ENCODE measurements at places on chromosomes 16 and 17. TPM values are rescaled to one million over a fixed set of nuclear protein-coding genes. Genes with fewer than 3 reads are reported as not detected.

ABCC12 gene
- total RNA-seq, result not detected

QPRT gene
- 0.57 TPM for total RNA-seq

TMEM88 gene
- 1.4 TPM for total RNA-seq

TLCD2 gene
- total RNA-seq, result 3.1 TPM

TAT gene
- total RNA-seq, result not detected

DNAJC7 gene
- 133 TPM for total RNA-seq

ST3GAL2 gene
- 32.4 TPM for total RNA-seq

ARHGAP23 gene
- 58.4 TPM for total RNA-seq

NPIPA8 gene
- total RNA-seq, result not detected

PYDC1 gene
- total RNA-seq, result not detected

PRSS53 gene
- 6.6 TPM for total RNA-seq

CCL7 gene
- not detected for total RNA-seq

CMTM2 gene
- total RNA-seq, result not detected

TMEM106A gene
- total RNA-seq, result 2.3 TPM

RNU2-1 gene
- not detected for total RNA-seq

TMC8 gene
- total RNA-seq, result 0.11 TPM

TENT4B gene
- total RNA-seq, result 9.0 TPM

TEKT5 gene
- not detected for total RNA-seq

PPY gene
- not detected for total RNA-seq

ZFHX3 gene
- total RNA-seq, result 4.4 TPM

IL34 gene
- total RNA-seq, result not detected

TSNAXIP1 gene
- total RNA-seq, result 1.6 TPM

BAIAP3 gene
- total RNA-seq, result 2.0 TPM

PRRT2 gene
- total RNA-seq, result 3.4 TPM

PFAS gene
- total RNA-seq, result 96.7 TPM

ADORA2B gene
- 49.8 TPM for total RNA-seq

C17orf78 gene
- not detected for total RNA-seq

RBFOX1 gene
- total RNA-seq, result not detected

IRF8 gene
- total RNA-seq, result 0.27 TPM

SCNN1G gene
- total RNA-seq, result not detected

NUDT16L1 gene
- total RNA-seq, result 32.3 TPM

NPIPB2 gene
- 1.7 TPM for total RNA-seq

CA7 gene
- total RNA-seq, result not detected

ABCA10 gene
- total RNA-seq, result 15.4 TPM

HNF1B gene
- total RNA-seq, result not detected

C17orf100 gene
- total RNA-seq, result 0.15 TPM

MAZ gene
- 408 TPM for total RNA-seq

HIC1 gene
- 0.05 TPM for total RNA-seq

RAB11FIP3 gene
- total RNA-seq, result 20.9 TPM

APOBR gene
- 0.05 TPM for total RNA-seq

SLC6A2 gene
- total RNA-seq, result not detected

DHRS7C gene
- not detected for total RNA-seq

PSME3 gene
- 155 TPM for total RNA-seq

TMIGD1 gene
- total RNA-seq, result not detected

SLFN14 gene
- not detected for total RNA-seq

KATNIP gene
- 17.4 TPM for total RNA-seq

SERPINF2 gene
- total RNA-seq, result 0.98 TPM

SNRNP25 gene
- 54.2 TPM for total RNA-seq

ABCA8 gene
- 5.8 TPM for total RNA-seq

CDRT15 gene
- not detected for total RNA-seq

CD300H gene
- not detected for total RNA-seq

TMUB2 gene
- 23.2 TPM for total RNA-seq

MT1H gene
- total RNA-seq, result not detected

C16orf54 gene
- total RNA-seq, result 0.85 TPM

ZNF276 gene
- 33.5 TPM for total RNA-seq

PCTP gene
- total RNA-seq, result 12.0 TPM

Data from A375 (cell line).